ENCODE measurements at places on chromosomes 7 and 10. TPM values are rescaled to one million over a fixed set of nuclear protein-coding genes. Genes with fewer than 3 reads are reported as not detected.

HILPDA gene
- total RNA-seq: 17.0 TPM

FAM24B gene
- total RNA-seq: 2.2 TPM

SKIDA1 gene
- total RNA-seq: 1.9 TPM

DNA sequence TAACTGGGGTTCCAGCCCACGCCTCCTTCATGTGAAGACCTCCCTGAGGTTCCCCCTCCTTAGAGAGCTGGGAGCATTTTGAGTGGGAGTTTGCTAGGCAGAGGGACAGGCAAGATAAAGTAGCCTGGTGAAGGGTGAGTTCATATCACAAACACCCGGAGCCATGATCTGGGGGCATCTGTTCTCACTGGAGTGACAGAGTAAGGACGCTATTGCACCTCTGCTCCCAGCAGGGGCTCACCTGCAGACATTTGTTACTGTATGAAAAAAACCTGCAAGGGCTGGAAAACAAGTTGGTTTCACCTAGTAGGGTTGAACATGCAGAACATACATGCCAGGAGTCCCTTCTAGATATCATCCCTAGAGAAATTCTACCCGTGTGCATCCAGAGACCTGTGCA is 88.4 kb downstream of the CARD11 start:
- no peak for DNase-seq

DNA sequence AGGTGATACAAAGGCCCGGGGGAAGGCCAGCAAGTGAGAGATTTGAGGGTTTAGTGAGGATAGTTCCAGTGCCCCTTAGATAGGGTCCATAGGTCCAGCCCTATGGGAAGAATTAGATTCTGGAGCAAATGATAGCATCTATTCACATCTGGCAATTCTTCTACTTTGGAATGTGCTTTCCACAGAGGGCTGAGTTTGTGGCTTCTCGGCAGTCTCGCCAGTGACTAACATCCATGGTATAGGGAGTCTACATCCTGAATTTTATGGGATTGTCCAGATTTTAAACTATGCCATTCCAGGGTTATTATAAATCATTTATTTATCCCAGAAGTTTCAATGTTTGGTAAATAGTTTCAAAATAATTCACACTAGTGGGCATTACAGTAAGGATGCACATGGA is 207.3 kb upstream of the ADO start:
- DNase-seq: no peak

- no peak for DNase-seq
Measured at GRCh38 chr7:82527851-82528250, 84.3 kb upstream of the CACNA2D1 start.

DNA sequence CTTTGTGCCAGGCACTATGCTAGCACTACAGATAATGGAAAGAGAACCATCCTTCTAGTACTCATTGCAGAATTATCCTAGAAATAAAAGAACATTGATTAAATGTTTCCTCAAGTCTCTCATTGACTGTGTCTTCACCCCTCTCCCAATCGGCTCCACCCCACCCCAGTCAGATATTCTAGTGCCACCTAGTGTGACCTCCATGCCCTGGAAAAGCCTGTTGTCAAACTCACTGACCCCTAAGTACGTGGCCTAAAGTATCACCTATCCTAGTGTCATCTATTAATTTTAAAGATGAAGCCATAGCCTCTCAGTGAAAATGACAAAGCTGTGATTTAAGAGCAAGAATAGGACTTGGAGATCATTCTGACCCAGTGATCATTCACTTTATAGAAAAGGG is 26.3 kb downstream of the LGI1 start:
- no peak for DNase-seq
